ENCODE measurements at places on chromosomes 1 and 21.
A peak's percentile ranks its signal among the peaks of the same experiment; 100 is the strongest.

GRCh38 chr1:81889166-81889565, 88.4 kb downstream of the ADGRL2 start:
- no peak for DNase-seq

GRCh38 chr1:6025269-6026094, 20.2 kb upstream of the KCNAB2 start:
- DNase-seq, result no peak

GRCh38 chr1:30535595-30536325, 187.6 kb downstream of the MATN1 start:
- DNase-seq, result no peak

DNA sequence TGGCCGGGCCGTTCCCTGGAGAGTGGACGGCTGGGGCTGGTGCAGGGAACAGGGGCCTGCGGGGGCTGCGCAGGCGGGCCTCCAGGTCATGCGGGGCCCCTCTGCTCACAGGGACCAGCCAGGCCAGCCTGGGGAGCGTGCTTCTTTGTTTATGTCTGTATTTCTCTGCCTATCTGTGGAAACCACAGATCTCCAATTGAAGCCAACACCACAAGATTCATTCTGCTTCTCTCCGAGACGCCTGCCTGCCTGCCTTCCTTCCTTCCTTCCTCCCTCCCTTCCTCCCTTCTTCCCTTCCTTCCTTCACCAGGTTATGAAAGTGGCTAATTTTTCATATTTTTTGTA, 39.9 kb upstream of the HMGN1 start:
- DNase-seq, result no peak

- DNase-seq, result no peak
These were observed 41.5 kb downstream of the LHX9 start for GRCh38 chr1:197958438-197959305.

DNA sequence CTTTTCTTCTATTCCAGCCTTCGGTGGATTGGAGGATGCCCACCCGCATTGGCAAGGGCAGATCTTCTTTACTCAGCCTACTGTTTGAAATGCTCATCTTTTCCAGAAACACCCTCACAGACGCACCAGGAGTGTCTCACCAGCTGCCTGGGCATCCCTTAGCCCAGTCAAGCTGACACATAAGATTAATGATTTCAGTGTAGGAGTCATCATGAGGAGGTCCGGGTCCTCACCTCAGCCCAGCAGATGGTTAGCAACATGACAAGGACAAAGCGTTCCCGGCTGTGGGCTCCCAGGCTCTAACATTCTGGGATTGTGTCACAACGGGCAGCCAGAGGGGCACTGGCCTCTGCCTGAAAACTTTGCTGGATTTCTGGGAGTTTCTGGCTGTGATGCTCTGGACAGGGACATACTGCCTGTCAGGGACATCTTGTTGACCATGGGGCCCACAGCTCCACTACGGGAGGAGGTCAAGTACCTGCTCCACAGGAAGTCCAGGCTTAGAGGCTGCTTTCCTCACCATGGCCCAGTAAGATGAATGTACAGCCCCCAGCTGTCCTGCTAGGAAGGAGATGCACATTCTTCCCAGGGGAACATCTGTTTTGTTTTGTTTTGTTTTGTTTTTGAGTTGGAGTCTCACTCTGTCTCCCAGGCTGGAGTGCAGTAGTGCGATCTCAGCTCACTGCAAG, 204.0 kb upstream of the COA6 start:
- DNase-seq, result no peak

- no peak for DNase-seq
These were observed 1.2 kb upstream of the CAMTA1 start for GRCh38 chr1:6783936-6784559.

- no peak for DNase-seq
These were observed 7.0 kb downstream of the RD3 start for GRCh38 chr1:211484755-211485479.

- peak; percentile 96 for DNase-seq
These were observed 65.1 kb upstream of the JUN start for GRCh38 chr1:58848818-58849411.

- no peak for DNase-seq
These were observed 14.9 kb downstream of the COPA start for GRCh38 chr1:160328184-160328583.

DNA sequence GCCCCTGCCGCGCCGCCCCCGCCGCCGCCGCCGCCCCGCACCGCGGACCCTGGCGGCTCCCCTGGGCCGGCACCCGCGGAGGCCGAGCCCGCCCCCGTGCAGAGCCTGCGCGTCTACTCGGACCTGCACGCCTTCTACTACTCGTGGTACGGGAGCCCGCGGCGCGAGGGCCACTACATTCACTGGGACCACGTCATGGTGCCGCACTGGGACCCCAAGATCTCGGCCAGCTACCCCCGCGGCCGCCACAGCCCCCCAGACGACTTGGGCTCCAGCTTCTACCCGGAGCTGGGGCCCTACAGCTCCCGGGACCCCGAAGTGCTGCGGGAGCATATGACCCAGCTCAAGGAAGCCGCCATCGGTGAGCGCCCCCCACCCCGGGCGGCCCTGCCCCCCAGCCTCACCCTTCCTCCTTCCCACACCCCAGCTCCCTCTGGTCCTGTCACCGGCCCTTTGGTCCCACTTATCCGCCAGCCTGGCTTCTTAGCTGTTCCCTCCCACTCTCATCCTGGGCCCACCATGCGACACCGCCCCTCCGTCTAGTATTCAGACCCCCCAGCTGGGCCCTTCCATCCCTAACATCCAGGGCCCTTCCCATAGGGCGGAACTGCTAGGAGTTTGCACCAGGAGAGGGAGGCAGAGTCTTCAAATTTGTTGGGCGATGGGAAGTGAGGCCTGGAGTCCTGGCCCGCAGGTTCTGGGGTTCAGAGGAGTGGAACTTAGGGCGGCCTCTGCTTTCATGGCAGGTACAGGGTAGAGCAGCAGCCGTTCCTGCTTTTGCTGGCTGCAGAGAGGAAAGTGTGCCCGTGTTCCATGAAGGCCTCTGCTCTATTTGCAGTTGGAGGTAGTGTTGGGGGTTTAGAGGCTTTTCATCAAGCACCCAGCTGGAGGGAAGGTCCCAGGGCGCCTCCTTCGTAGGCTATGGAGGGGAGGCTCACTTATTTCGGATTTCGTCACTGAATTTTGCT, 1.0 kb downstream of the MANEAL start:
- no peak for DNase-seq

DNA sequence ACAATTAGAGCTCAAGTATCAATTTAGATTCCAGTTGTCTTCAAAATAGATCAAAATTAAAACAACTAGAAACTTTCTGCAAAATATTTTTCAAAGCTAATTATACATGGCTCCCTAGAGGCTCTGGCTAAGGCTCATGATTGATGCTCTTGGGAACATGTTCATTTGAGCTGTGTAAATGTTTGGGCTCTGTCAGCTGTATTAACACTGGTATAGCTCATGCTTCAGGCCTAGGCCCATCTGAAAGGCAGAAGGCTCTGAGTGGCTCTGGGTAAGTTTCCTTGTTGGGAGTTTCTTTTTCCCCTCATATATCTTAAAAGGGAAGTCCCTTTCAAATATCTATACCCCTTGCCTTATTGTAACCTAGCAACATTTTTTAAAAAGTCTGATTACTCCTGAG, 81.3 kb downstream of the UROD start:
- no peak for DNase-seq

All from T1000 (cell line).